Effector memory CD4-positive, alpha-beta T cell (primary cell): ENCODE measurements at places on chromosomes 5 and 9.

DNA sequence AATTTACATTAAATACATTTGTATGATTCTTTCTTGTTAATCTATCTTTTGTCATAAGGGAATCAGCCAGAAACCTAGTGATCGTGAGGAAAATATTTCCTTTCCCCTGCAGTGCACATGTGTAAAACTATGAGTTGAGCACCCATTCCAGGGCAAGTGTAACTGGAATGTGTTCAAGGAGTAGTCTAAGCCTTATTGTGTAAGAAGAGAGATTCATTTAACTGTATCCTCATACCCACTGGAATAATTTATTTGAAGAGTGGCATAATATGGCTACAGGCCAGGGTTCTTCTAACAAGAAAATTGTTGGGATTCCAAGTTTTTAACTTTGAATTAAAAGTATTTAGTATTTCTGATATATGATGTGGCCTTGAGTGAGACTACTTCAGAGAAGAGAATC lies 1692.7 kb downstream of the EFNA5 start:
- no peak for DNase-seq

DNA sequence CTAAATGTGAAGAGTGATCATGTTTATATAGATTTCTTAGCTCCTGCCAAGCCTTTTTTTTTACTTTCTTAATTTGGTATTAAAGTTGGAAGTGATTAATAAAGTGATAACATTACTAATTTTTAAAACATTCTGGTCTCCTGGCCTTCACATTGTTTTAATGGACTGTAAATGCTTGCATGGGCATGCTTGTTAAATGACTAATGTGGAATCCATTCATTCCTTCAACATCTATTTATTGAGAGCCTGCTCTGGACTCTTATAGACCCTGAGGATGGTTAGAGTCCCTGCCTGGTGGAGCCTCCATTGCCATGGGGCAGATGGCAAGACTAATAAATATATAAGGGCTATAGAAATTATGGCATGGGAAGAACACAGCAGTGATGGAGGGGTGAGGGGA lies 103.5 kb downstream of the NTRK2 start:
- no peak for DNase-seq

DNA sequence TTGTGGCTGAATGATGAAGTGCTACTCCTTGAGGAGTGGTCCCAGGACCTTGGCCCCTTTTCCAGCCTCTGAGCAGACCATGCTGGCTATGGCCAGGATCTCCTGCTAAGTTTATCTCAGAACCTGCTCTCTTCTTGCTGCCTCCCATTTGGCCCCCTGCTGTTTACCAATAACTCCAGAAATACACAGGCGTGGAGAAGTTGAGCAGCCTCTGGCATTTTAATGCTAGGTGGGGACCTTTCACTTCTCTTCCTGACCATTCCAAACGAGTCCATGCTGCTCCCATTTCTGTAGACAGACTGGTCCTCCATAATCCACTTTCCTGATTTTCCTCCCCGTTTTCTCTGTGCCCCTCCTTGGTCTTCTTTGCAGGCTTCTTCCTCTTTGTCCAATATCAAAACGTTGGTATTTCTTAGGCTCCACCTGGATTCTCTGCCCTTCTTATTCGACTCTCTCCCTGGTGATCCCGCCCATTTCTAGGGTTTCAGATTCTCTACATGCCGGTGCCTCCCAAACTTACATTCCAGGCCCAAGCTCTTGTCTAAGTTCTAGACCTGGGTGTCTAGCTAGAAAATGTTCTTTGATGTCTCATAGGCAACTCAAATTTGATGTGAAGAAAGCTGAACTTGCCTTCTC lies 33.4 kb upstream of the TNFAIP8 start:
- DNase-seq = no peak

DNA sequence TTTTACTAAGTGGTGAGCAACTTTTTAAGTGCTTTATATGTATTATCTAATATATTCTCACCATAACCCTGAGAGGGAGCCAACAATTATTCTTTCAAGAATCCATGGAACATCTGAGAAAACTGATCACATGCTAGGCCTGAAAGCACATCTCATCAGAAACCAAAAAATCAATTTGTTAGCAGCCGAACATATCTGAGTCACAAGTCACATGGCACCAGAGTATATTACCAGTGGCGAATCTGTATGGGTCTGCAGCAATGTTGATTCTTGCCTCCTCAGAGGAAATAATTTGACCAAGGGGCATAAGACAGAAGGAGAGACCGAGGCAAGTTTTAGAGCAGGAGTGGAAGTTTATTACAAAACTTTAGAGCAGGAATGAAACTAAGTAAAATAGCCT lies 25.3 kb upstream of the SIL1 start:
- DNase-seq = no peak

DNA sequence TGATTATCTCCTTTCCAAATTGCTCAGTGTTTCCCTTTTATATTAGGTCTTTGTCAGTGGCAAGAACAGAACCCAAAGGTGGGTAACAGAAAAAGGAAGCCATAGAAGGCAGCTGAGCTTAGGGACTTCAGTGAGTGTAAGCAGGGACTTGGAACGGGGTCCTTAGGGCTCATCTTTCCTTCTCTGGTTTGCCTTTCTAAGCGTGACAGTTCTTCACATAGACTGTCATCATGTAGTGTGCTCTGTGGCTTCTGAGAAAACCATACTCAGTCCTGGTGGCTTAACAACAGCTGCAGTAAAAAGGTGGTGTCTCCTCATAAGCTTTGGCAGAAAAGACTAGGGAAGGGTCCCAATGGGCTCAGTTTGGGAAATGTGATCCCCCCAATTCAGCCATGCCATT lies 108.8 kb downstream of the SLC12A2 start:
- DNase-seq = no peak

GRCh38 chr9:133137451-133138231 lies 16.6 kb upstream of the RALGDS start:
- no peak for DNase-seq

DNA sequence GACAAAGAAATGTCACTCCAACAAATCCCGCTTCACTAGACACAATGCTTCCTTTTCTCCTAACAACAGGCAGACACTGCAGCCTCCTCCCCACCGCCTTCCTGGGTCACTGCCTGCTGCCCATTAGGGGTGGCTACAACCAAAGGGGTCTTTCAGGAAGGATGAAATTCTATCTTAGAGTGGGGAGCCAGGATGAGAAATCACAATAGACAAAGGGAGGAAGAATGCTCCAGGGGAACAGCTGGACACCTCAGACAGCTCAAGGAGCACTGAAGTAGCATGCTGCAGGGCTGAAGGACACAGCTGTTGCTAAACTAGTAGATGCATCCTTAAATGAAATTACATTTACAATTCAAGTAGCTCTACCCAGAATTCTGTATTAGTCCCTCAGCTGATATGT lies 54.2 kb downstream of the PRELID2 start:
- no peak for DNase-seq

DNA sequence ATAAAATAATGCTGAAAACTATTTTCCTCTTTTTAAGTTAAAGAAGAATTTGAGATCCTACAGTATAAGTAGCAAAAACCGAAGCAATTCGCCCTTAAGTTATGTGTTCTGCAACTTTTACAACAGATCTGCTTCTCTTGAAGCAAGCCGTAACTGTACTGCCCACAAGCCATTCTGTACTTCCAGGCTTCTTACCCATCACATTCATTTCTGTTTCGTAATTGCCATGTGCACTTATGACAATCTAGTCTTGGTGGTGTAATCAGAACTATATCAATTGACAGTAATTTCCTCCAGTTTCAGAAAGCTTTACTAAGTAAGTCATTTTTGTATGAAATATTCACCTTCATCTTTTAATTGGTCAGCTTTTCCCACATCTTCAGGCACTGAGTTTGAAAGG lies 13.8 kb downstream of the SGTB start:
- DNase-seq = no peak

DNA sequence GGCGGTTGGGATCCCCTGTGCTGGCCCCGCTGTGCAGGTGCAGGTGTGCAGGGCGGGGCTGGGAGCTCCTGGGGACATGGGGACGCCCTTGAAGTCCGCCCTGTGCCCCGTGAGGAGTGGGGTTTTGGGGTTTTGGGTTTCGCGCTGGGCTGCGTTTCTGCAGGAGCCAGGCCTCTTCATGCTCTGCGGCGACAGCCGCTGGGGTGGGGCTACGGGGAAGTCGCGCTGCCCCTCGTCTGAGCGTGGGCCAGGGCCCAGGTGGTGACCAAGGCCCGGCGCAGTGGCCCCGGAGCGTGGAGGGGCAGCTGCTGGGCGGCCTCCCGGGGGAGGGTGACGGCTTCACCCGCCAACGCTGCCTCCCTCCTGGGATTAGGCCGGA lies 47.8 kb upstream of the IRX4 start:
- DNase-seq = no peak

- DNase-seq = no peak
Observed at GRCh38 chr5:14326035-14326903, 183.1 kb downstream of the TRIO start.

- no peak for DNase-seq
Observed at GRCh38 chr5:111259636-111260035, 35.5 kb downstream of the CAMK4 start.

DNA sequence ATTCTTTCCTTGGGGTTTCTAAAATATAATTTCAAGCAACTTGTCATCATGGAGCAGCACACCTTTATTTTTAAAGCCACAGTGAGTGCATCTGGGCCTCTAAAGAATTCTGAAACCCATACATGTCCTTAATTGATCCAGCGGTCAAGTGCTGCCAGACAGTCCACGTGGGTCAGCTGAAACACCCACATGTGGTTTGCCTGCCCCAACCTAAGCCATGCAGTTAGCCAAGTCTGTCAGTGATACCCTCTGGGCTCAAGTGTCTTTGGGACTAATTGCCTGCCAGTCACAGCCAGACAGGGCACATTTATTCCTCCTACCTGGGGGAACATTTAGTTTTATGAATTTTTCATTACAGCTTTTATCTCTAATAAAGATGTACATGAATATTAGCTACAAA lies 291.4 kb upstream of the SLC30A5 start:
- no peak for DNase-seq

GRCh38 chr9:89533411-89534095 lies 35.6 kb upstream of the SEMA4D start:
- no peak for DNase-seq

GRCh38 chr5:126597156-126597555 lies 2.1 kb upstream of the ALDH7A1 start:
- no peak for DNase-seq

DNA sequence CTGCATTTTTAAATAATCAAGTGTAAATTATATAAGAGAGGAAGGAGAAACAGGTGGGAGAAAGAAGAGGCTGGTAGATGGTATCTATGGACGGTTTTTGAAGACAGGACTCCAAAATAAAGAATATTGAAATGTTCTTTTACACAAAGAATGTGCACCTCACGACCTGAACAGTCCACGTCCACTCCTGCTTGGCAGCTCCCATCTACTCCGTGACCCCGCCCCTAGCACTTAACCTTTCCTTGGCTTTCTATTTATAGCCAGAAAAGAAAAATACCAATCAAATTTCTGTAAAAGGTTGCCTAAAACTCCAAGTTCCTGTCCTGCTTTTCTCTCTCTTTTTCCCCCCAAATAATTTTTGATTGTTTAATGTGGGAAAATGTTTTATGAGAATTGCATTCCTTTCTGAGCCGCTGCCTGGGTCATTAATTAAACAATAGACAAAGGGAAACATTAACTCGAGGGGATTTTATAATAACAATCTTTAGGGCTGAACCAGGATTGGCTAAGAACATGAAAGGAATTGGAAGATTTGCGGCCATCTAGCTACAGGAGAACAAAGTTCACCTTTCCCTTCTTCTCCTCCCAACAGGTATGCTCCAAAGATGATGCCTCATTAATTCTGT lies 173.6 kb upstream of the MAP3K1 start:
- DNase-seq = no peak

- DNase-seq = no peak
Observed at GRCh38 chr5:168244838-168245559, 46.4 kb upstream of the WWC1 start.

GRCh38 chr9:85484235-85484634 lies 257.5 kb downstream of the AGTPBP1 start:
- DNase-seq = no peak

DNA sequence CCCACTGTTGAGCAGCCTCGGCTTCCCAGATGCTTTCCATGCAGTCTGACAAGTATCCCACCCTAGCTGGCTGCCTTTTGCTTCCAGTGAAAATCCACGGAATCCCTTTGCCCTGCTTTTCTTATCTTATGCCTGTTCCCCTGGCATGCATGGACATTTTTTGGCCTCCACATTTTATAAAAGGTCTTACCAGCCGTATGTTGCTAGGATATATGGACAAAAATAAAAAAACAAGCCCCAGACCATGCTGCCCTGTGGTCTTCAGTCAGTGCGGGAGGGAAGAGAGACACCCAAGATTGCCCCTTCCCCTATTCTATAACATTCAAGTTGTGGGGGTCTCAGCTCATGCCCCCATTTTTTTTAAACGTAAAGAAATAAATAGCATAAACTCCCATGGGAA lies 129.6 kb downstream of the COL23A1 start:
- no peak for DNase-seq

DNA sequence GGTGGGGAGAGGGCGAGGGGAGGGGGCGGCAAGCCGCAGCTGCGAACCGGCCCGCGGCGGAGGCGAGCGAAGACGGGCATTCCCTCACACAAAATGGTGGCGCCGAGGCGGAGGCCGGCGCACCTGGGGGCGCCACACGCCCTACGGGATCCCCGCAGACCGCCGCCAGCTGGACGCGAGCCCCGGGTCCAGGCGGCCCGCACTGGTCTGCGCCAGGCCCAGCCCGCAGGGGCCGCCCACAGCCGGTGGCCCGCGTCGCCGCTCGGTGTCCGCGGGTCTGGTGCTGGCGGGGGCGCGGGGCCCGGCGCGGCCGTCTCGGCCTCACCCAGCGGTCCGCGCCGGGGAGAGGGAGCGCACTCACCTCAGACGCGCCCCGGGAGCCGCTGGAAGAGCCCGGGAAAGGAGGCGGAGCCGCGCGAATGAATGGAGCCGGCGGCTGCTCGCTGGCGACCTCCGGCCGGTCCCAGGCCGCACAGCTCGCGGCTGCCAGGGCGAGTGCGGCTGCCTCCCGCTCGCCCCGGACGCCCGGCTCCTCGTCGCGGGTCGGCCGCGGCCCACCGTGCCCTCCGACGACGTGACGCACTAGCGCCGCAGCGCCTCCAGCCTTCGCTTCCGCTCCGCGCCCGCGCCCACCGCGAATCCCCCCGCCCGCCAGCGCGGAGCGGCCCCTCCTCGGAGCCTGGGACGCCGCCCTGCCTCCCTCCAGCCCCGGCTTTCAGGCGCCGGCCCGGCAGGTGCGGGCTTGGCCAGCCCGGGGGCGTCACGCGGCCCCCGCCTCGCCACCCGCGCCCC lies at the start of gene FAM169A:
Gene FAM169A (minus strand): TSS at position 584 of the 792 bp plus-strand sequence. CDS start 24,711 bp downstream, outside the sequence.
- DNase-seq = peak; percentile 12

- DNase-seq = no peak
Observed at GRCh38 chr5:129509363-129509975, 49.4 kb downstream of the ADAMTS19 start.

DNA sequence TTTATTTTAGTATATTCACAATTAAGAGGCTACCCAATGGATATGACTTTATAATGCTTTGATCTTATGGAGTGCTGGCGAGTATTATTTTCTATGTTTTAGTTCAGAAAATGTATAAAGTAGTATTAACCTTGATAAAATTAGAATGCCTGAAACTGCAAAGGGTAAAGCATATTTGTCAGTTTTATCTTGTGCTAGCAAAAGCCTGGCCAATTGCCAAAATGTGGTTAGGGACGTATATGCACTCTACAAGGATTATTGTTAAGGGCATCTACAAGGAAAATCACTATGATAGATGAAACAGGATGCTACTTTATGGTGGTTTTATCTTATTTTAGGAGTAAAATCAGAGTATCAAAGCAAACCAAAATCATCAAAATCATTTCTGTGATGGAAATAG lies 281.7 kb downstream of the CCDC171 start:
- no peak for DNase-seq

GRCh38 chr9:304106-304505 lies 89.4 kb downstream of the DOCK8 start:
- no peak for DNase-seq
